Activated CD8-positive, alpha-beta memory T cell treated with anti-CD3 and anti-CD28 coated beads for 48 hours (primary cell): ENCODE measurements at places on chromosomes 6 and 20.

DNA sequence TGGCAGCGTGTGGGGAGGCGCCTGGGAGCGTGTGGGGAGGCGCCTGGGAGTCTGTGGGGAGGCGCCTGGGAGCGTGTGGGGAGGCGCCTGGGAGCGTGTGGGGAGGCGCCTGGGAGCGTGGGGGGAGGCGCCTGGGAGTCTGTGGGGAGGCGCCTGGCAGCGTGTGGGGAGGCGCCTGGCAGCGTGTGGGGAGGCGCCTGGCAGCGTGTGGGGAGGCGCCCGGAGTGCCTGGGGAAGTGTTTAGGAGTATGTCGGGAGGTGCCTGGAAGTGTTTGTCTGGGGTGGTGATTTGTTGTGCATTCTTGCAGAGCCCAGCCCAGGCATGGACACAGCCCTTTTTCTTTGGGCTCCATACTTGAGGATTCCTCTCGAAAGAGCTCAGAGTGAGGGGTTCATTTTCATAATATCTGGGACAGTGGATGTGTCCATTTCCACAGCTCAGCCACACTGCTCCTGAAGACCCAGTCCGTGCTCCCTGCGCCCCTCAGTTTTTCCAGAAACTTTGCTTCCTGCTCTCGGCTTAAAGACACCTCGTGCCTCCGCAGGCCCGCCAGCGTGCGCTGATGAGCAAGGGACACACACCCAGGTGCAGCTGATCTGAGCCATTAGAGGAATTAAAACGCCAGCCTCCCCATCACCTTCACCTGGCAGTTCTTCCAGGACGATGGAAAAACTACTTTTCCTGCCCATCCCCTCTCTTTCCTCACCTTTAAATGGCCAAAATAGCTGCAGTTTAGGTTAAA is 172.2 kb upstream of the THBS2 start:
- no peak for DNase-seq

DNA sequence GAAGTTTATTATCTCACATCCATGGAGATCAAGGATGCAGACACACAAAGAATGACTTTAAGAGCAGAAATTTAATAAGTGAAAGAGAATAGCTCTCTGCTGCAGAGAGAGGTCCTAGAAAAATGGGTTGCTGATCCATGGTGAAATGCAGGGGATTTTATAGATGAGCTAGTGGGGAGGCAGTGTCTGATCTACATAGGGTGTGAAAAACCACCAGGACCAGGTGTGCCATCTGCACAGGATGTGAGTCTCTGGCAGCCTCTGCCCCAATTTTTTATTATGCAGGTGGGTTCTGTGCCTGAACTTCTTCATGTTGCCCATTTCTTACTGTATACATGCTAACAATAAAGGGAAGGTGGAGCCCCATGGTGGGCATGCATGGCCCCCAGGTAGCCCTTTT is 19.9 kb upstream of the NANP start:
- no peak for DNase-seq

- DNase-seq, result no peak
Observed at GRCh38 chr20:55269913-55270312, 735.4 kb downstream of the CBLN4 start.

- DNase-seq, result no peak
Observed at GRCh38 chr6:36329798-36330291, 6.8 kb downstream of the BNIP5 start.

GRCh38 chr20:57672953-57673575 is 36.8 kb downstream of the PMEPA1 start:
- no peak for DNase-seq

DNA sequence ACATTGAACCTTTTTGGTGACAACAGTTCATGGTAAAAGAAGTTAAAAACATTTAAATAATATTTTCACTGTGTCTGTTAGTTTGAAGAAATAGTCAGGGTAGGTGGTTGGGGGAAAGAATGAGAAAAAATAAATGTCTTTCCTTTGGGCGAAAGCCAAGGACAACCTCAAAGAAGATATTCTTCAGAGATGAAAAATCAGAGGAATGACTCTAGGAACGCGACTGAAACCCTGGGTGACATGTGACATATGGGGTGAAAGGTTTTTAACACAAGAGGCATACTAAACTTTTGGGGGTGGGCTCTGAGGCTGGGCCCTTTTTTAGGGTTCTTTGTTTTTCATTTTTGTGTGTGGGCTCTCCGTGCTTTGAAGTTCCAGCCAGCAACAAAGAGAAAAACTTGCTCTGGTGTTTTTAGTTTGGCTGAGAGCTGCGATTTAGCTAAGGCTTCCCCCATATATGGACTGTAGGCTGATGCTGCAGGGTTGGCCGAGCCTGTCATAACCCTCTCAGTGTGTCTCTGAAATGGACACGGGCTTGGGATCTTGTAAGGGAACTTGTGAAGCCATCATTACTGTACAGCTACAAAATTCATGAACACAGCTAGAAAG is 610.1 kb upstream of the ARID1B start:
- DNase-seq, result no peak

GRCh38 chr6:107491760-107492660 is 2.1 kb downstream of the SOBP start:
- DNase-seq, result no peak

- DNase-seq, result no peak
Observed at GRCh38 chr6:12844284-12845223, 128.0 kb downstream of the PHACTR1 start.

GRCh38 chr6:43938178-43939105 is 168.4 kb downstream of the VEGFA start:
- no peak for DNase-seq

GRCh38 chr6:35064290-35064689 is 76.8 kb downstream of the TCP11 start:
- DNase-seq, result no peak

DNA sequence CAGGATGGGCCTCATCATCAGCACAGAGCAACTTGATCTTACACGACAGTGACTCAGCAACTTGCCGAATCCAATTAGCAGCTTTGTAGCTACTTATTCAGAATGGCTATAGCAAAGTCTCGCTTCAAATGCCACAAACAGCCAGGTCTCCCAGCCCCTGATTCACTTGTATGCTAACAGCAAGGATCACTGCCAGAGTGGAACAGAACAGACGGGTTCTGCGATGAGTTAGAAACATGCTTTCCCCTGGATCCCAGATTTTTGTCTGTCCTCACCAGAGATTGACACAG is 254.4 kb downstream of the NRN1 start:
- DNase-seq, result no peak

GRCh38 chr20:45087814-45088213 is 13.1 kb downstream of the KCNS1 start:
- no peak for DNase-seq
